ENCODE measurements at places on chromosomes 4 and X.

- no peak for DNase-seq
These were observed 1952.2 kb downstream of the PCDH7 start for GRCh38 chr4:32672359-32672758.

DNA sequence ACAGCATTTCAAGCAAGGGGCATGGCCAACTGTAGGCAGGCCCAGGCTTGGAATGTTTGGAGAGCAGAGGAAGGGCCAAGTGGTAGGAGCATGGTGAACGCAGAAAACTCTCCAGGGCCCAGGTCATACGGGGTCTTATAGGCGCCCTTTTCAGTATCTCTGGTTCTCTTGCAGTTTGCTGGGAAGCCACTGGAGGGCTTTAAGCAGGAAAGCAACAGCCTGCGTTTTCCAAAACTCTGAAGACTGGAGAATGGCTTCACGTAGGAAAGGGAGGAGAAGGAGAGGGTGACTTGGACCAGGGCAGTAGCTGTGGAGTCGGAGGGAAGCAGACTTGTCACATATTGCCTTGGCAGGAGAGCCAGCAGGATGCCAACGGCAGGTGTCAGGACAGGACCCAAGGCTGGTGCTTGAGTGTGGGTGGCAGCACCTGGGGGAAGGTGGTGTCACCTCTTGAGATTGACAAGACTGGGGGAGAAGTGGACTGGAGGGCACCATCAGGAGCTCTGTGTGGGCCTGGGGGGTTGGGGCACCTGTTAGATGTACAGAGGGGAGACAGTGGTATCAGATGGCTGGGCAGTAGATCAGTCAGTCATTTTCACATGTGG lies 21.9 kb downstream of the TKTL1 start:
- no peak for DNase-seq

DNA sequence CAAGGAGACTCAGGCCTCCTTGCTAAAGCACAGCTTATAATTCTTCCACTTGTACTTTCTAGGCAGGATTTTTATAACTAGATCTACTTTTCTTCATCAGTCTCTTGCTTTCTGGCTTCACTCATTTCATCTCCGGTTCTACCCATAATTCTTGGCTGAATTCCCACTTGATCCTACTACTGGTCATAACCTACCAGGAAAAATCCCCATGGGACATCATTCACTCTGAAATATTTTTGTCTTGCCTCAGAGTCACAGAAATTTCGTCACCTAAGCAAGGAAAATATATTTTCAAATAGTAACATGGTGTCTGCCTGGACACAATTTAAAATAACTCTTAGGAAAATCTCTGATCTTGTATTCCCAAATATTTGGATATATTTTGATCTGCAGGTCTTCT lies 122.3 kb downstream of the TEX13A start:
- peak; percentile 30 for DNase-seq

DNA sequence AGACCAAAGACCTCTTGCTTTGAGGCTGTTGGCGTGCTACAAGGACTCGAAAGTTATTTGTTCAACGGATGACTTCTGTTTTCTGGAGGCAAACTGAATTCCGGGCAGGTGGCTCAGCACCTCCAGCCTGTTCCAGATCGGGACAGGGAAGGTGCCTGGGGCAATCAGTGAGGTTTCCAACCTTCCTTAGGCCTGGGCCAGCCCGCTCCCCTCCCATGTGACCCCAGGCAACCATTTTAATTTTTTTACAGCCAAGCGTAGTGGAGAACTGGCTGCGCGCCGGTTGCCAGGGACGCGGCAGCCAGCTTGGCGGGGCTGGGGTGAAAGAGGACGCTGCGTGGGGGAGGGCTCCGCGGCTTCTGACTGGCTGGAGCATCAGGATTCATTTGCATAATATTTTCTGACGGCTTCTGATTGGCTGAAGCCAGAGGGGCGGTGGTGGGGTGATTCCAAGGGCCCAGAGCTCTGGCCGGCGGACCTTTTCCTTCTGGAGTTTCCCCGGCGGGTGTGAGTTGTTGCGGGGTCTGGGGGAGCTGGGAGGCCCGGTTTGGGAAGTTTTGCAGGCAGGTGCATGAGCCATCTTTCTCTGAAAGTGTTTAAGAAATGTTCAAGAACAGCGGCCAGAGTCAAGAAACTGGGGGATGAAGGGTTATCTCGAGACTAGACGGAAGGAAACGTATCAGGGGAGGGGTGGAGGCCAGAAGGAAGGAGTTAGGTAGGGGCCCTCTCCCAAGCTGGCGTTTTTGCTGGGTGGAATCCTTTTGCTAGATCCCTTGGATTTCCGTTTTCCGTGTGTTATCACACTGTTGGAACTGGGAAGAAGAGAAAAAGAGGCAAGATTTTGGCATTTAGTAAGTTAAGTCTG lies at the start of gene MID1IP1:
MID1IP1 (plus strand) TSS at position 479 of the 865 bp plus-strand sequence. CDS start 3,488 bp downstream, outside the sequence.
- peak; percentile 93 for DNase-seq

DNA sequence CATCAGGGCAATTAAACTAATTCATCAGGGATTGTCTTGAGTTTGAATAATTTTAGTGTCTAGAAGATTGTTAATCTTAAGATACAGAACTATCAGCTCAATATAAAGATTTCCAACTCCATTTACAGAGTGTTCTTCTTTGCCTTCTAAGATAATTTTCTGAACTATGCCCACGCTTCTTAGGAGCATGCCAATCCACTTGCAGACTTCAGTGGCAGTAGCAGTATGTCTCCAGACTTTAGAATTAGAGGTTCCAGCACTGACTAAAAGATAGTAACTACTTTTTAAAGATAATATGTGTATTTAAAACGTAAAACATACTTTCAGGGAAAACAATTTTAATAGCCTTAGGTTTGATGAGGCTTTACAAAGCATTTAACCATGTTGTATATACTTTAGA lies 34.2 kb upstream of the GALNT7 start:
- DNase-seq, result no peak

GRCh38 chr4:139297001-139297410 lies 4.3 kb upstream of the NAA15 start:
- DNase-seq, result peak; percentile 27

GRCh38 chr4:144739511-144740033 lies 93.6 kb downstream of the HHIP start:
- no peak for DNase-seq

GRCh38 chrX:113793563-113793962 lies 790.3 kb upstream of the HTR2C start:
- DNase-seq, result peak; percentile 63

DNA sequence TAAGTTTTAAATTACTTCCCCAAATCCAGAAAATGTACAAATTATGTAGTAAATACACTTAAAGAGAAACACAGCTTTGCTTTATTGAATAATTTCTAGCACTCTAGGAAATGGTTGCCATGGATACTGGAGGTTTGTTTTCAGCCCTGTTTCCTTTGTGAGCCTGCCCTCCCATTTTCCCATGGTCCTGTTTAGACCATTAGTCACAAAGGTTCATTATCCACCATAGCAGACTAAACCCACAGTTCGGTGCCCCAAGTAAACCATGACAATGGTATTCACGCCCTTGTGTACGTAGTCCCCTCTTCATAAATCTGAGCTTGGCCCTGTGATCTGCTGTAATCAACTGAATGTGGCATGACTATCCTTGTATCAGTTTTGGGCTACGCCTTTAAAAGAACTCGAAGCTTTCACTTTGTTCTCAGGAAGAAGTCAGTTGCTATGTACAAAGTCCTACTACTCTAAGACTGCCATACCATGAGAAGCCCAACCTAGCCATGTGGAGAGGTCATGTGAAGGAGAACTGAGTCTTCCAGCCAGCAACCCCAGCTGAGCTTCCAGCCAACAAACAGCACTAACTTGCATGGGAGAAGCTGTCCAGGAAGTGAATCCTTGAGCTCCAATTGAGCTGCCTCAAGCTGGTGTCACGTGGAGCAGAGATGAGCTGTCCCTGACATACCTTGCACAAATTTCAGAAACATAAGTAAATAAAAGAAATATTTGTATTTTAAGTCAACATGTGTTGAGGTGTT lies 300.4 kb downstream of the LDB2 start:
- peak; percentile 53 for DNase-seq
